ENCODE measurements at places on chromosomes 4 and X.
A peak's percentile ranks its signal among the peaks of the same experiment; 100 is the strongest.

DNA sequence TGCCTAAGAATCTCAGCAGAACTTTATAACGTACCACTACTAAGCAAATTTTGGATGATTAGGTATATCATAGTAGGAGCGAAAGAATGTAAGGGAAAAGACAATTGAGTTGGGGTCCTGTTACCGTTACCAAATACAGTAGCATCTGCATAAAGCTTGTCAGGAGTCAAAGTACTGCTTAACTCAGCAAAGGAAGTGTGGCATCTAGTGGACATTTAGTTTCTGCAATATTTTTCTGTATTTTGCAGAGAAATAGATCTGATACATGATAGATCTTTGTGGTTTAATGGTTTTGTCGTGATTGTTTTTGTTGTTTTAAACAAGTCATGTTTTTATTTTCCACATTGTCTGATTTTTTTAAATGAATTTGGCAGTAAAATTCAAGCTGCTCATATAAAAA, 81.0 kb upstream of the SMARCAD1 start:
- no peak for DNase-seq

DNA sequence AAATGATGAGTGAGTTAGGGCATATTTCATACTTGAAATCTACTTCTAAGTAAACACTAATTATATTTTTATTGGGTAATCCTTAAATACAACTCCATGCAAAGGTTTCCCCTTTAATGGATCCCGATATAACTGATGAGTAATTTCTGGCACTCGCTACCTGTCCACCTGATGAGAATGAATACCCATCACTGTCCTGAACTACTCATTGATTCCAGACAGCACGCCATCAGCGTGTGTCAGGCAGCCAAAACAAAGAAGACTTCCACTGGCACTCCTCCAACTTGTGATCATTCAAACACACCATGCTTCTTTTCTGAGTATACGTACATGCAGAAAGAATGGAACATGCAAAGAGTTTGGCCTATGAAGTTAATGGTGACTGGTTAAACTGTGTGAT, 69.4 kb downstream of the HCCS start:
- peak; percentile 29 for DNase-seq

GRCh38 chr4:76677571-76678326, 220.2 kb downstream of the SOWAHB start:
- DNase-seq: no peak

DNA sequence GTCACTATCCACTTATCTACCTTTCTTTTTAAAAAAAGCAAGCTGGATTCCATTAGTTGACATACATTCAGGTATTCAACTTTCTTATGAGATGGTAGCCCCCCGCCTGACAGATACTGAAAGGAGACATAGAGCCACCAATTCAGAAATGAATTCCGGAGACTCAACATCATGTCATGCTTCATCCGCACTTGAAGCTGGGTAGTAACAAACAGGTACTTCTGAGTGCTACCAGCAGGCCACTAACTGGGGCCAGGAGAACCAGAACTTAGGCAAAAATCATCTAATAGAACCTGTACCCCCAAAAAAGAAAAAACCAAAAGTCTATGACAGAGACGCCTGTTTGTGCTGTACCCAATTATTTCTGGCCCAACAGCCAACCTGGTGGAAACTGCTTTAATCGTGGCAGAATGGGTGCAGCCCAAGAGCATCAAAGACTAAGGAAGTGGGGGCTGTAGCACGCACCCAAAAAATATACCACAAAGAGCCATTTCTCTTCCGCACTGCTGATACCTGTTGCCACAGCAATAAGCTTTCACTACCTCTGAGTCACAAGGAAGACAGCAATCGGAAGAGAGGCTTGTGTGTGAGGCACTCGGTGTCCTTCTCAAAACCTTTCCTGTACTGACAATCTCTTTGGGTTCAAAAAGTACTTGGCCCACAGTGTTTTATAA, 84.8 kb downstream of the AFAP1 start:
- DNase-seq: no peak

- no peak for DNase-seq
Observed at GRCh38 chrX:97587171-97587570, 703.5 kb downstream of the RPA4 start.

GRCh38 chr4:76767983-76768382, 130.0 kb downstream of the SOWAHB start:
- DNase-seq: peak; percentile 85

DNA sequence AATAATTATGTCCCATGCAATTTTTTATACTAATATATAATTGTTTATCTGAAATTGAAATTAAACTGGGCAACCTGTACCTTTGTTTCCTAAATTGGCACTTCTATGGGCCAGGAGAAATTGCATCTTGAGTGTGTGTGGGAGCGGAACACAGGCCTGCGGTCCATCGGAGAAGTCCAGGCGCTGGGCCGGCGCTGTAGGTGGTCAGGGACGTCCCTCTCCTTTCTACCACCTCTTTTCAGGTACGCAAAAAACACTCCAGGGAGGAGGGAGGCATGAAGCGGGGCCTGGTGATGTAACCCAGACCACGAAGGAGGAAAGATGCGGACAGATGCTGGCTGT, 717 bp downstream of the MGAT4D start:
- no peak for DNase-seq

DNA sequence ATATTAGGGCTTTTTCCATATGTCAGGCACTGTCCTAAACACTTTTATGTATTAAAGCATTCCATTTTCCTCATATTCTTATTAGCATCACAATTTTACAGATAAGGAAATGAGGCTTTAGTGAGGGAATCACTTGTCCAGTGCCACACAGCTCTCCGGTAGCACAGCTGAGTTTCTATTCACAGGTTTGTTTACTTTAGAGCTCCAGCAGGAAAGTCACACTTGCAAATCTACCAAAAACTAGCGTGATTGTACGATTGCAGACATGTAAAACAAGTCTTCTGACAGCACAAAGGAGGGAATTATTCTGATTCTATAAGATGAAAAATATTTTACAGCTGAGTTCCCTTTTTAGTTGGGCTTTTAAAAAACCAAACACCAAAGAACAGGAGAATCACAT, 472.1 kb downstream of the TMA16 start:
- DNase-seq: no peak

DNA sequence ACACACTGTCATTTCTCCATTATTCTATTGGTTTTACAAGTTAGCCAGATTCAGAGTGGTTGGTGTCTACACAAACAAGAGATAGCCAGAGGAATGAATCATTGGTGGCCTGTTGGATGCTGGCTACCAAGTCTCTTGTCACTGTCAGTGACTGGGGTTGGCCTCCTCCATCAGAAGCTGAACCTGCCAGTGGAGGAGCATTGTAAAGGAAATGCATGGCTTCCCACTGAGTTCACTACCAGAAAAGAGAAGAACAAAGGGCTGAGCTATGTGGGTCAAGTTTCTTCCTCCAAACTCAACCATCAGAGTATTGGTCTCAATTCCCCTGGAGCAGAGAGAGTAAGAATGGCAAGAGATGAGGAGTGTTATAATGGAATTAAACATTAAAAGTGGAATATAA, 26.5 kb upstream of the ANKRD50 start:
- no peak for DNase-seq

GRCh38 chrX:139049465-139049864, 337.9 kb upstream of the FGF13 start:
- DNase-seq: peak; percentile 9

GRCh38 chrX:16658284-16658683, 8.3 kb downstream of the S100G start:
- DNase-seq: peak; percentile 88

GRCh38 chrX:140492066-140492994, 12.5 kb downstream of the SOX3 start:
- no peak for DNase-seq

DNA sequence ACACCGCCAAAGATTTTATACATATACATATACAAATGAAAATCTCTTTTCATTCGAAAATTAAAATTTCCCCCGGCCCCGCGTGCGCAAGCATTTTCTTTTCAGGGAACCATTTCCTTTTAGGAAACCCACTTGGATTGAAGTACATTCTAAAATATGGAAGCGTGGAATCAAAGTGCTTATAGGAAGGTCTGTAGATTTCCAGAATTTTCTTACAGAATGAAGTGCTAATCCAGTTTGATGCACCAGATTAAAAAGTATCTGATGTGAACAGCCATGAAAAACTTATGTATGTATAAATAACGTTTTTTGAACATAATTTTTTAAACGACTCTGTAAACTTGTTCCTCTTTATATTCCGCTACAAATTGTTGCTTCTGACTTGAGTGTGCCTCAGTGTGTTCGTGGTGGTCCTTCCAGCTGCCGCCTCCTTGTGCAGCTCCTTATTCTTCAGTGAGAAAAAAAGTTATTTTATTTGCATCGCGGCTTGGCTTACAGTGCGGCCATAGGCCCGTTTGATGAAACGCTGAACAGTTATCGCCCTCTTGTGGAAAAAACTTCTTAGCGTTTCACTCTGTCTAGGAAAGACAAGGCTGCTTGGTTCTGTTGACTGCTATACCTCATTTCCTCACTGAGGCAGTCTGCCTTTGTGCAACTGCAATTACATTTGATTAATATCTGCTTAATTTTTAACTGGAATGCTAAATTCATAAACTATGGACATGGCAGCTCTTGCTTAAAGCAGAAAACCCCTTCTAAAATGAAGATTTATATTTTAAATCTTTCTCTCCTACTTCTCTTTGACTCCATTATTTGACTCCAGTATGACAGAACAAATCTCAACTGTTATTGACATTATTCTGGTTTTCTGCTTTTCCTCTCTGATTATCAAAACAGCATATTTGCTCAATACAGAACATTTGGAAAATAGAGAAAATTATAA, 4.7 kb upstream of the NKX6-1 start:
- peak; percentile 67 for DNase-seq

- no peak for DNase-seq
Observed at GRCh38 chr4:176320976-176321361, 1.2 kb downstream of the SPCS3 start.

DNA sequence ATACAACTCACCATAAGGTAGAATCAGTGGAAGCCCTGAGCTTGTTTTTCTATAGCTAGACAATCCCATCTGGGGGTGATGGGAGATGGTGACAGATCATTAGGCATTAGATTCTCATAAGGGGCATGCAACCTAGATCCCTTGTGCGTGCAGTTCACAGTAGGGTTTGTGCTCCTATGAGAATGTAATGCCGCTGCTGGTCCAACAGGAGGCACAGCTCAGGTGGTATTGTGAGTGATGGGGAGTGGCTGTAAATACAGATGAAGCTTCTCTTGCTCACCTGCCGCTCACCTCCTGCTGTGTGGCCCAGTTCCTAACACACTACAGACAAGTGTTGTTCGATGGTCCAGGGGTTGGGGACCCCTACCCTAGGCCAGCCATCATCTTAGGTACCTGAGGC, 5.9 kb upstream of the GATB start:
- DNase-seq: no peak

DNA sequence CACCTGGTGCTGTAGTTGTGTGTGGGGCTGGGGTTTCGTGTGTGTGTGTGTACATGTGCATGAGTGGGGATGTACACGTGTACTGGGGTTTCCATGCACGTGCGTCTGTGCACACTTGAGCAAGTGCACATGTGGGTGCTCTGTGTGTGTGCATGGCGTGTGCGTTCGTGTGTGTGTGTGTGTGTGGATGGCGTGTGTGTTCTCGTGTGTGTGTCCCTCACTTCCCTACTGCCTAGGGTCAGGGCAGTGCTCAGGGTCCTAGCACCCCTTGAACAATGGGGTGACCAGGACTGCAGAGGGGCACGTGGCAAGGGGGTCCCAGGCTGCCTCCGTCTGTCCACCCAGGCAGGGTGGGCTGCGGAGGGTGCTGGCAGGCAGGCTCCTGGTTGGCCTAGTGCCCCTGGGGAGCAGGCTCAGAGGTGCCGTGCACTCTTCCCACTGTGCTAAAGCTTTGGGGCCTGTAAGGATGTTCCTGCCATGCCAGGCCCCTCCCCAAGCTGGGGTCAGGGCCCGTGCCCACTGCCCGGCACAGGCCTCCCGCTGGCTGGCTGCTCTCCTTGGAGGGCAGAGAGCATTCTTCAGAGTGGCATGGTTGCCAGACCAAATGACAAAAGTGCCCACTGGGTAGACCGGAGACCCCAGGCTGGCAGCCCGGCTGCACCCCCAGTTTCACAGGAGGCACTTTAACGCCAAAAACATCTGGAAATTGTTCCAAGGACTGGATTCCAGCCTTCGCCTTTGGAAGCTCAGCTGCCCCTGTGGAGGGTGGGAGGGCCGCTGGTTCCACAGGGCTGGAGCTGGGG, 29.1 kb downstream of the FGFRL1 start:
- no peak for DNase-seq

GRCh38 chrX:72245461-72246089, 6.7 kb upstream of the ERCC6L start:
- peak; percentile 60 for DNase-seq

- no peak for DNase-seq
Observed at GRCh38 chr4:74365761-74366160, 816 bp downstream of the EREG start.

GRCh38 chr4:140940589-140940988, 184.4 kb upstream of the TBC1D9 start:
- no peak for DNase-seq

DNA sequence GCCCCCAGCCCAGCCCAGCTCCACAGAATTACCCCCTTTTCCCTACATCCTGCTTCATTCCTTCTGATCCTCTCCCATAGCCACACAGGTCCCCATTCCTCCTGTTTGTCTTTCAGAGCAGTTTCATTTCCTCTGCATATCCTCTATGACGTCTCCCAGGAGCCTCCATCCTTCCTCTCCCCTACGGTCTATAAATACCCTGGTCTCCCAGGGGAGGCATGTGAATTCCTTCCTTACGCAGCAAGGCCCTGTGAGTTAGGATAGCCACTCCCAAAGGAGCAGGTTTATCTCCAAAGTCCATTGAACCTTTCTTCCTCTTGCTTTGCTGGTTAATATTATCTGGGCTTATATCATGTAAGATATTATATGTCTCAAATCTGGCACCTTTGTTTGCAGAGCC, 8.4 kb upstream of the APLN start:
- DNase-seq: peak; percentile 76

DNA sequence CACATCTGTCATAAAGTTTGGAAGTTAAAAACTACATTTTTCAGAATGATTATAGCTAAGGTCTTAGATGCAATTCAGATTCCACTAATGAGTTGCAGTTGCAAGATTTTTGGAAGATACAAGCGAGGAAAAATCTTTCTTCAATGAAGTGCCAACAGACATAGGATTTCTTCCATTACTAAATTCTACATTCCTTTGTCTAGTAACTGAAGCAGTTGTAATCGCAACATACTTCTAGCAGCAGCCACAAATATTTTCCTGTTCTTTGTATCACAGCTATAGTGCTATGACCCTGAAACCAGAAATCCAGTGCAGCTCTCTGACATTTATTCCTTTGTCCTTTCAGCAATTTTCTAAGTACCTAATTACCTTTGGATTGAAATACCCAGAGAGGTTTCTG, 225.2 kb upstream of the SLIT2 start:
- DNase-seq: peak; percentile 83

DNA sequence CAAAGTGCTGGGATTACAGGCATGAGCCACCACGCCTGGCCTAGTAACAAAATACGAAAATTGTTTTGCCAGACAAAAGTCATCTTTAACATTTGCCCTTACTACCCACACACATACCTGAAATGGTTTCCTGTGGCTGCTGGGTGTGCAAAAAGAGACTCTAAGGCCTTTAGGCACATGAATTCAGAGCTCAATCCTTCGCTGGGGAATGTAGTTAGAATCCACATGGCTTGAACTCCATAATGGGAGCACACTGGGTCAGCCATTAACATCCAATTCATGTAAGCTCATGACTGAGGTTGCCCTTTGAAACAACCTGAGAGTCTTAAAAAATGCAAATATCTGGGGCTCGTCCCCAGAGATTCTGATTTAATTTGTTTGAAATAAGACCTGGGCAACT, 87.8 kb downstream of the HPGD start:
- DNase-seq: no peak

All from fibroblast of upper back skin (primary cell).